Germinal center (tissue), 1 donor: ENCODE measurements at places on chromosomes 5 and 9.

DNA sequence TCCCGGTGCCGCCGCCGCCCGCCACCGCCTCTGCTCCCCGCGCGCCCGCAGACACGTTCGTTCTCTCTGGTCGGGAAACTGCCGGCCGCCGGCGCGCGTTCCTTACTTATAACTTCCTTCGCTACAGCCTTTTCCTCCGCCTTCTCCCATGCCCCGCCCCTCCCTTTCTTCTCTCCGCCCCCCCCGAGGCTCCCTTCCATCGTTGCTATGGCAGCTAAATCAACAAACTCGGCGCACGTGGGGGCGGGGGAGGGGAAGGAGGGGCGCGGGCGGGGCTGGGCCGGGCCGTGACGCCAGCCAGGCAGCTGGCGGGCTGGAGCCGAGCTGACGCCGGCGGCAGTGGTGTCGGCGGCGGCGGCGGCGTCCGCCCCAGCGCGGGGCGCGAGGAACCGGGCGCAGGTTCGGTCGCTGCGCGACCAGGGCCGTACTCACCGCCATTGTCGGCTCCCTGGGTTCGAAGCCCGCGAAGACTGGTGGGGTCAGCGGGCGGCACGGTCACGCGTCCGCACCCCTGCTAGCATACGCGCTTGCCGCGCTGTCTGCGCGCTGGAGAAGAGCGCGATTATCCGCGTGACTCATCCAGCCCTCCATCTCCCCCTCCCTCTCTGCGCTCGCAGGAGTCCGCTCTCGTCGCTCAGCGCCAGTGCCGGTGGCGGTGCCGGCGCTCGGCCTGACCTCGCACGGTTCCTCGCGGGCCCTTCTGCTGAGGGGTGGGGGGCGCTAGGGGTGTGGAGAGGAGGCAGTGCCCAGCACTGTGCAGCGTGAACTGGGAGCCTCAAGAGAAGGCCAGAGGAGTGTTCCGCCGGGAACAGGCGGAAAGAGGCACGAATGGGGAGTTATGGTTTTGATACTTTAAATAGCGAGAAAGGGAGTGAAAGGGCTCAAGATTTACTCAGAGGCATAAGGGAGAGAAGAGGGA, at the start of gene KLF4:
KLF4 (minus strand) TSS at position 83 of the 919 bp plus-strand sequence. CDS start 597 bp downstream, outside the sequence.
- peak; percentile 85 for DNase-seq

DNA sequence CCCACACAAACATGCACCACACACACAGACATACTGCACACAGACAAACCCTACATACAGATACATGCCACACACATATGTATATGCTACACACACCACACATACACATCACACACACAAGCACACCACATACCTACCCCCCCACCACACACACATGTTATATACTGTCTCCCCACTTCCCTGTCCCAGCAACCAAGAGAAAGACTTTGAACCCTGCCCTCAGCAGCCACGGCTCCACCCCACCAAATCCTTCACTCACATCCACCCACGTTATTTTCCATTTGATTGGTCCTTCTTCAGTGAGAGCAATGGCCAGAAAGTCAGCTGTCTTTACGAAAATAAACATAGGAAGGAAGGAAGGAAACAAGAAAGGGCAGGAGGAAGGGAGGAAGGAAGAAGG, 479.8 kb downstream of the DIRAS2 start:
- DNase-seq = no peak

- no peak for DNase-seq
Observed at GRCh38 chr5:128241051-128241695, 157.6 kb downstream of the SLC12A2 start.

GRCh38 chr9:79292731-79293280, 279.0 kb upstream of the TLE4 start:
- no peak for DNase-seq

- DNase-seq = peak; percentile 37
Observed at GRCh38 chr5:148443998-148444397, 60.2 kb downstream of the FBXO38 start.

- no peak for DNase-seq
Observed at GRCh38 chr5:6585939-6586646, 46.8 kb downstream of the NSUN2 start.

GRCh38 chr9:114899995-114900394, 30.4 kb downstream of the TNFSF8 start:
- DNase-seq = no peak

DNA sequence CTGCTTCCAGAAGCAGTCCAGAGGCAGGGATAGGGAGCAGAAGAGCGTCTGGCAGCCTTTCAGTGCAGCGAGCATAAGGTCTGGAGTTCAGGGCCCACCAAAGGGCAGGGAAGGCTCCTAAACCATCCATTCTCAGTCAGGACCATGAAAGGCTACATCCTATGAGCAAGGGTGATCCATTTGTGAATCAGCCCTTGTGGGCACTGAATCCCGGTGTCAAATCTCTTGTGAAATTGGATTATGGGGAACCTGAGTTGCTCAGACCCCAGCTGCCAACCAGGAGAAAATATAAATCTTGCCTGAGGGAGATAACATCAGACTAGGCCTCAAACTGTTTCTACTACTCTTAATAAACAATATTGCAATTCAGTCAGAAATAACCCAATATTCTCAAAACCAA, 204.4 kb downstream of the SYK start:
- no peak for DNase-seq
